ENCODE measurements at places on chromosomes 6 and 20.

- no peak for DNase-seq
These were observed 21.5 kb downstream of the ASIP start for GRCh38 chr20:34262488-34263288.

- no peak for DNase-seq
These were observed 66.3 kb upstream of the KCNK16 start for GRCh38 chr6:39388606-39389483.

DNA sequence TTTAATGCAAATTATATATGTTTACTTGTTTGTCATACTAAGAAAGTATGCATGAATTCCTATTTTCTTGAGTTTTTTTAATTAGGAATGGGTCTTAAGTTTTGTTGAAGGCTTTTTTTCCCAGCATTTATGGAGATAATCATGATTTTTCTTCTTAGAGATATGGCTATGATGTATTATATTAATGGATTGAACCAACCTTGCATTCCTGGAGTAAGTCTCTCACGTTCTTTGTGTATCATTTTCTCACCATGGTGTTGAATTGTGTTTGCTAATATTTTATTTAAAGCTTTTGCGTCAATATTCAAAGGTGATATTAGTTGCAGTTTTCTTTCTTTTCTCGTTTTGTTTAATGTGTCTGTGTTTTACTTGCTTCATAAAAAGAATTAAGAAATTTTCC is 48.4 kb upstream of the SLC35D3 start:
- DNase-seq = no peak

- peak; percentile 40 for DNase-seq
These were observed 107.3 kb downstream of the IRF4 start for GRCh38 chr6:498795-499231.

- DNase-seq = no peak
These were observed 562.3 kb downstream of the DHX35 start for GRCh38 chr20:39524371-39524911.

DNA sequence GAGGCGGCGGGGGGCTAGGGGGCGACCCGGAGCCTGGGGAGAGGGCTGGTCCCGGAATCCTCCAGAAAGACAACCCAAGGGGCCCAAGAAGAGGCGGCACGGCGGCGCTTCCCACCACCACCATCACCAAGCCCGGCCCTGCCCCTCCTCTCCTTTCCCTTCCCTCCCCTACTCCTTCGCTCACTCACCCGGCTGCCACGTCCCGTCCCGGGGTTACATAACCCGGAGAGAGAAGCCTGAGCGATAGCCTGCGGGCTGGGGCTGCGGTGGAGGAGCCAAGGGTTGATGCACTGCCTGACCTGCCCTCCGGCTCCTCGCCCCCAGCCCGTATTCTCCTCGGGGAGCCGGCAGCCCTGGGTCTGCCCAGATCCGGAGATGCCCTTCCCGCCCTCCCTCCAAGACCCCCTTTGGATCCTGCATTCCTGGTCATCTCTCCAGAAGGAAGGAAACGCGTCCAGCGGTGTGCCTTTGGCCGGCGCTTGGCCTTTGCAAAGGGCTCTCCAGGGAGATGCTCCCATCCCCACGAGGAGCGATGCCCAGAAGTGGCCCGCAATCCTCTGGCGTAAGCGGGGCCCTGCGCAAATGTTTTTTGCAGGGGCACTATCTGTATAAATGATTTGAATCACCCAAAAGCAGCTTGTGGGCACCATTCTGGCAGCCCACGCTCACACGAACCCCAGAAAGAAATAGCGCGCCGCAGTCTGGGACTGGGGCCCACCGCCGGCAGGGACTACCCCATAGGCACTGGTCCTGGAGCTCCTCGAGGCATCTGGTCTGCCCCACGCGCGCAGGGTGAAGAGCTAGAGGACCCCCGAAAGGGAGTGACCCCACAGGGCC is 4.6 kb upstream of the CPXM1 start:
- no peak for DNase-seq

GRCh38 chr20:23520185-23520584 is 29.3 kb downstream of the CST8 start:
- no peak for DNase-seq

DNA sequence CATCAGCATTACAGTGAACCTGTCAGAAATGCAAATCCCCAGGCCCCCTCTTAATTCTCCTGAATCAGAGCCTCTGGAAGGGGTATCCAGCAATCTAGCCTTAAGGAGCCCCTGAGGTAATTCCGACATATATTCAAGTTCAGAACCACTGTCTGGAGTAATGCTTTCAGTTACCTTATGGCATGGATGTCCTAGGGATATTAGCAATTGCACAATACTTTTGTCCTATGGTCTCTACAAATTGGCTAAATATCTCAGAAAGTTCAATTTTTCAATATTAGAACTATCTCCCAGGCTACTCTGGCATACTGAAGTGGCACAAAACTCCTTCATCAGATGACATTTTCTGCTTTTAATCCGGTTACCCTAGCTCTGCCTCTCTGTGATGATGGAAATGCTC is 6.4 kb downstream of the NSFL1C start:
- DNase-seq = no peak

- DNase-seq = no peak
These were observed 82.5 kb downstream of the DTNBP1 start for GRCh38 chr6:15580326-15580725.

- no peak for DNase-seq
These were observed 4.5 kb downstream of the DPM1 start for GRCh38 chr20:50953821-50954220.

DNA sequence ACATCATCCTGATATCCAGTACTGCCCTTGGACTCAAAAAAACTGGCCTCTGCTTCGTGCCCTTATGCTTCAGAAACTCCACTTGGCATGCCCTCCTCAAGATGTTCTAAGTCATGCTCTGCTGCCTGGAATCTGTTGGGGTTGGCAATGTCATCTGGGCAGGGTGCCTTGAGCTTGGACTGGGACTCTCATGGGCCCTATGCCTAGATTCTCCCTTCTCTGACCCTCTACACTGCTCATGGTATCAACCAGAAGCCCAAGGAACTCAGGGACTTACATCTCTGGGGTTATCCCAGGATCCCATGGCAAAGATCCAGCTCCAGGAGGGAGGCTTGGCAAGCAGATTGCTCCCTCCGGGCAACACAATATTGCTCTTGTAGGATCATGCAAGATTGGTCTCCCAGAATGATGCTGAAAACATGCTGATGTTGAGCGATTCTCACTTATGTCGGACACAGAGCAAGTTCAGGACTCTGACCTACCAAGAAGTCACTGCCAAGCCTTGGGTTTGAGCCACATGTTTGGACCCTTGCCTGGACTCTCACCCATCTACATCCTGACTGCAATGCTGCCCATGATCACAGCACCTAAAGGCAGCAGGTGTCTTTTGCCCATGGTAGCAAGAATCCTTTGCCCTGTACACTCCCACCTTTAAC is 88.8 kb downstream of the ADAT2 start:
- DNase-seq = no peak

- DNase-seq = no peak
These were observed 497.3 kb upstream of the SPTLC3 start for GRCh38 chr20:12511499-12511898.

DNA sequence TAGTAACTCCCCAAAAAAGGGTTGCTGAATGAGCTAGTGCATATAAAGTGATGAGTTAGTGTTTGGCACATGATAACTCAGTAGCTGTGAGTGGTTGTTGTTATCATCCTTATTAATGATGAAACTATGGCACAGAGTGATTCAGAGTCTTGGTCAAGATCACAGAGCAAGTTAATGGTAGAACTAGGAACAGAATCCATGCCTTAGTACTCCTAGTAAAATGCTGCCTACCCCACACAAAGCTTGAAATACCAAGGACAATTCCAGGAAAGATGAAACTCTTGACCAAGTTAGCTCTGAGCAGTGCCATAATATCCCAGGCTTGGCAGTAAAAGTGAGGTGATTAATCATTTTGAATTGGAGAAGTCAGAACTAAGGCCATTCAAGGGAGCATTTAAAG is 109.1 kb upstream of the ENPP5 start:
- DNase-seq = no peak

DNA sequence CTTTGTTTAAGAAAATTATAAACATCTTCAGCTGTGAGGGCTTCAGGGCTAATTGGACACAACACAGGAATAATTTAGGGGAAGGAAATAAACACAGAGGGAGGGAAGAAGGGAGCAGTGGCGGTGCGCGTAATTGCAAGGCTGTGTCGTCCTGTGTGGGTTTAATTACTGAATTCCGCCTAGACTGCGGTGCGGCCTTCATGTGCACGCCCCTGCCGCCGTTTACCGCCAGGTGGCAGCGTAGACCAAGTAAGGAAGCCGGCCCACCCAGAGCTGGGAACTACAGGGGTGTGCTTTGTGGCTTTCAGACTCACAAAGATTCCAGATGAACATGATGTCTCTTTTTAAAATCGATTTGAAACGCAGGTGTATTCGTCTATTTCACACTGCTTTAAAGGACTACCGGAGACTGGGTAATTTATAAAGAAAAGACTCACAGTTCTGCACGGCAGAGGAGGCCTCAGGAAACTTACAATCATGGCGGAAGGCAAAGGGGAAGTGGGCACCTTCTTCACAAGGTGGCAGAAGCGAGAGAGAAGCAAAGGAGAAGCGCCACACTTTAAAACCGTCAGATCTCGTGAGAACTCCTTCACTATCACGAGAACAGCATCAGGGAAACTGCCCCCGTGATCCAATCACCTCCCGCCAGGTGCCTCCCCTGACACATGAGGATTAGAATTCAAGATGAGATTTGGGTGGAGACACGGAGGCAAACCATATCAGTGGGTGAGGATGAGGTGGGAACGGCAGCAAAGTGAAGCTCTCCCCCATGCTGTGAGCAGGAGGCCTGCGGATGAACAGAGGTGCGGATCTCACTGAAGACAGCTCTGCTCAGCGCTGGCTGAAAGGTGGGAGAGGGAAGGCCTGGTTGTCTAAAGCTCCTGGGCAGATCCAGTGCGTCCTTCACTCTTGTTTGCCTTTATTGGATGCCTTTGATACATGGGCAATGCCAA is 222.0 kb upstream of the PDE10A start:
- DNase-seq = peak; percentile 23

GRCh38 chr20:45406260-45407066 is 1.6 kb upstream of the DBNDD2 start:
- DNase-seq = peak; percentile 66

GRCh38 chr6:46368169-46368536 is 123.1 kb downstream of the RCAN2 start:
- DNase-seq = no peak

GRCh38 chr6:87074101-87074621 is 20.7 kb downstream of the CGA start:
- DNase-seq = no peak

DNA sequence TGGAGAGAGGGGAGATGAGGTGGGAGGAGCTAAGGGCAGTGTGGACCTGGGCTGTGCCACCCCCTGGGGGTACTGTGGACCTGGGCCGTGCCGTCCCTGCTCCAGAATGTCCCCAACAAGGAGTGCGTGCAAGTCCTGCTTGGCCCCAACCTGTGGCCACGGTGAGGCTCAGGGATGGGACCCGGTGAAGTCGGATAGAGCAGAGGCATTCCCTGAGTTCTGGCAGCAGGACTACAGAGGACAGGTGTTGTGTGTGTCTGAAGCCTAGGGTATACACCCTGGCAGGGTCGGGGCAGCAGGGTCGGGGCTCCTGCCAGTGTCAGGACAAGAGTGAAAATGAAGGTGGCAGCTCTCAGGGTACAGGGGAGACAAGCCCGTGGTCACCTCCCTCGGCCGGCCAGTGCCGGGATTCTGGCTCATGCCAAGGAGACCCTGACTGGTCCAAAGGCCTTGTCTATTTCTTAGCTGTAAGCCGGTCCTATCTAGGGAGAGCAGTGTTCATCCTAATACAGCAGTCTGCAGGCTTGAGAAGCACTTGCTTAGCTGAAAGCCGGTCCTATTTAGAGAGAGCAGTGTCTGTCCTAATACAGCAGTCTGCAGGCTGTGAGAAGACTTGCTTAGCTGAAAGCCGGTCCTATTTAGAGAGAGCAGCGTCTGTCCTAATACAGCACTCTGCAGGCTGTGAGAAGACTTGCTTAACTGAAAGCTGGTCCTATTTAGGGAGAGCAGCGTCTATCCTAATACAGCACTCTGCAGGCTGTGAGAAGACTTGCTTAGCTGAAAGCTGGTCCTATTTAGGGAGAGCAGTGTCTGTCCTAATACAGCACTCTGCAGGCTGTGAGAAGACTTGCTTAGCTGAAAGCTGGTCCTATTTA is 95.9 kb downstream of the SMOC2 start:
- DNase-seq = no peak

Measured in stimulated activated CD8-positive, alpha-beta memory T cell treated with anti-CD3 and anti-CD28 coated beads, Interleukin-7, amount 100 ng/mL, for 4 hours (primary cell).